ENCODE measurements at places on chromosomes 16 and 17. TPM values are rescaled to one million over a fixed set of nuclear protein-coding genes. Genes with fewer than 3 reads are reported as not detected.

DNA sequence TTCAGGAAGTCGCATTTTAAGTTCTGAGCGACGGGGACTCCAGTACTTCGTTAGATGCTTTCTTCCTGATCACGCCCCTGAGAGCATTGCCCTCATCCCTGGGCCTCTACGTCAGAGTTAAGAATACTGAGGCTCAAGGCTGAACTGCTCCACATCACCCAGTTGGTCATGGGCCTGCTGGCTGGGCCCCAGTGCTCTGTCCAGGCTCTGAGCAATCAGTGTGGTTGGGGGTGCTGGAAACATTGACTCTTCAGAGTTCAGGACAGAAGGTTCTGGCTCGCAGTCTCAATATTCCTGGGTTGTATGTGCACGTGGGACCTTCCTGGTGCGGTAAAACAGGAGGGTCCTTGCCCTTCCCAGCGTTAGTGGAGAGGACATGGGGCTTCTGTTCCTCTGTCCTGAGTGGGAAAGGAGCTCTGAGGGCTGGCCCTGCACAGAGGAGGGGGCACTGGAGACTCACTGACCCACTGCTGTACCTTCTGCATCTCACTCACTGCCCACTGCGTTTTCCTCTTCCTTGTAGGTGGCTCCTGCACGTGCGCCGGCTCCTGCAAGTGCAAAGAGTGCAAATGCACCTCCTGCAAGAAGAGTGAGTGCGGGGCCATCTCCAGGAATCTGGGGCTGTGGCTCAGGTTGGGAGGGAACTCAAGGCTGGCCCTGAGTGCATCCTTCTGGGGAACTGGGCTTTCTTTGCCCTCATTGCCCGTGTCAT lies 518 bp downstream of the MT1E start:
- peak; percentile 94 for DNase-seq

- DNase-seq: peak; percentile 80
Measured at GRCh38 chr17:2025622-2026309, 632 bp upstream of the RTN4RL1 start.

DNA sequence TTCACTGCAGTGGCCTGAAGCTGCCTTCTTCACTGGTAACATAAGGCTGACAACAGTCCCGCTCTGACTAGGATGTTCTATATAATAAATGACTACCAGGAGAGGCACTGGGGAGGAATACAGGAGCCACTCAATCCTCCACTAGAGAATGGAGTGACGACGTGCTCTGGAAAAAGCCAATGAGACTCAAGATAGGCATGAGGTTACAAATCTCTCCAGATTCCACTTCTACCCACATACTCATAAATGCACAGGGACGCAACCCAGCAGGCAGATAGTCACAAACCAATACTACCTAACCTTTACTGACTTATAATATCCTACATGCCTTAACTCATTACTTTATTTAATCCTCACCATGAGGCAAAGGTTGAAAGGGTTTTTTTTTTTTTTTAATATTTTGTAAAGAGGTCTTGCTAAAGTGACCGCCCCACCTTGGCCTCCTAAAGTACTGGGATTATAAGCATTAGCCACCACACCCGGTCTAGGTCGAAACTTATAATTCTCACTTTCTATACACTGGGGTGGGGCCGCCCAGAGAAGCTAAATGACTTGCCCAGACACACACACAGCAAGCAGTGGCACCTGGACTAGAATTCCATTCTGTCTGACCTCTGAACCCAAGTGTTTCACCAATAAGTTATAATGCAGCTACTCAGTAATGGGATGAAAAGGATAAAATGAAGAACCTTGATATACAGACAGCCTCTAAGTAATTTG lies 33.7 kb downstream of the TOM1L2 start:
- DNase-seq: no peak

DNA sequence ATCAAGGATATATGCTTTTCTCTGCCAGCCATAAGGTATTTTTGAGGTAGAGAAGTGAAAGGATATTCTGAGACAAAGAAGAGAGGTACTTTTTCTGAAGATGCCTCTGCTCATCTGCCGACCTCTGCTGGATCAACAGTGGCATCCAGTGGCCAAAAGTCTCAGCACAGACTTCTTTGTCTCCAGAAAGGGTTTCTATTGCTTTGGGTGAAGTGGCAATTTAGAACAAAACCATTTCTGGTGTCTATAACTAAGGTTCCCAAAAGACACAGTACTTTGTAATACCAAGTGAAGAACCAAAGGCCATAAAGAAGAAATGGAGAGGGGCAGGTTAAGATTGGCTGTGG lies 155.2 kb upstream of the C17orf78 start:
- peak; percentile 65 for DNase-seq

DNA sequence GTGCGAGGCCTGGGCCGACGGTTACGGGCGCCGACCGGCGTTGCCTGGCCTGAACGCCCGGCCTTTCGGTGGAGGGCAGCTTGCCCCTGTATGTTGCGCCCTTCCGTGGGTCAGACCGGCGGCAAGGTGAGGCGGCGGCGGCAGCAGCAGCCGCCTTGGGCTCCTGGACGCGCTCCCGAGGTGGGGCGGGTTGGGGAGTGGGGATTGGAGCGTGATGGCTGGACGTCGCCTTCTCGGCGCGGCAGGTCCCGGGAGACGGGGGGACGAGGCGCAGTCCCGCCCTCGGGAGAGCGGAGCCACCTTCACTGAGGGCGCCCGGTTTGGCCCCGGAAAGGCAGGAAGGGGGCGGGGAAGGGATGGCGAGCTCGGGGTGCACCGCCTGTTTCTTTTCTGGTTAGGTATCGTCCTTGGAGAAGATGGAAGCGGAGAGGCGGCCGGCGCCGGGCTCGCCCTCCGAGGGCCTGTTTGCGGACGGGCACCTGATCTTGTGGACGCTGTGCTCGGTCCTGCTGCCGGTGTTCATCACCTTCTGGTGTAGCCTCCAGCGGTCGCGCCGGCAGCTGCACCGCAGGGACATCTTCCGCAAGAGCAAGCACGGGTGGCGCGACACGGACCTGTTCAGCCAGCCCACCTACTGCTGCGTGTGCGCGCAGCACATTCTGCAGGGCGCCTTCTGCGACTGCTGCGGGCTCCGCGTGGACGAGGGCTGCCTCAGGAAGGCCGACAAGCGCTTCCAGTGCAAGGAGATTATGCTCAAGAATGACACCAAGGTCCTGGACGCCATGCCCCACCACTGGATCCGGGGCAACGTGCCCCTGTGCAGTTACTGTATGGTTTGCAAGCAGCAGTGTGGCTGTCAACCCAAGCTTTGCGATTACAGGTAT lies 671 bp downstream of the DGKE start:
- peak; percentile 45 for DNase-seq

DNA sequence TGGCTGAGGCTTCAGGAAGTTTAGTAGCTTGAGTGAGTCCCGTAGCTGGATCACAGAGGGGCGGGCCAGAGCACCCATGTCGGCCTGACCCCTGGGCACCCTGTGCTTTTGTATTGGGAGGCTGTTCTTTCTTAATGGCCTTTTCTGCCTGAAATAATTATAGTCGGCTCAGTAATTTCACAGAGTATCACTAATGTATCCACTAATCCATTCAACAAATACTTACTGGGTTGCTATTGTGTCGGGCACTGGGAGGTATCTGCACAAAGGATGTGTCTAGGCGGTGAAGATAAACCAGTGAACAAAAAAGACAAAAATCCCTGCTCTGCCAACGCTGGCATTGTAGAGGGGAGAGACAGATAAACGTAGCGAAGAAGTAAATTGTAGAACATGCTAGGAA lies 318.6 kb downstream of the FOXL1 start:
- DNase-seq: no peak

DNA sequence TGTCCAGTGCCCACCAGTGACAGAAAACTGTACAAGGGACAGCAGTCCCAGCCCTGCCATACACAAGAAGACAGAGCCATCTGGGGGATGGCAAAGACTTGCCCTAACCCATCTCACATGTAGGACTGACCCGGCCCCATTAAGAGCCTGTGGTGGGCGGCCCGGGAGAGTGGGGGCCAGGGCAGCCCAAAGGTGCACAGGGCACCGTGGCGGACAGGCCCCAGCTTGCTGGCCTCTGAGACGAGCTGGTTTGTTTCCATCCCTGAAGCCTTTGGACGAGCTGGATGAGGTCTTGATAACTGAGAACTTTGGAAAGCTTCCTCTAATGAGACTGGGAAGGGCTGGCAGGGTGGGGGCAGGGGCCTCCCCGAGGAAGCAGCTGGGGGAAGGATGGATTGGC lies 11.0 kb upstream of the RCVRN start:
- no peak for DNase-seq

- no peak for DNase-seq
Measured at GRCh38 chr16:7962091-7962879, 628.0 kb downstream of the TMEM114 start.

- peak; percentile 76 for DNase-seq
Measured at GRCh38 chr16:5073279-5073629, 1.6 kb downstream of the ALG1 start.

GRCh38 chr16:30786936-30787612 lies at the start of gene ZNF629:
ZNF629 (minus strand) TSS chr16:30787205; CDS start chr16:30784482, 2,723 bp downstream.
- DNase-seq: peak; percentile 78

- peak; percentile 66 for DNase-seq
Measured at GRCh38 chr16:68310437-68310773, 341 bp downstream of the SLC7A6OS start.

DNA sequence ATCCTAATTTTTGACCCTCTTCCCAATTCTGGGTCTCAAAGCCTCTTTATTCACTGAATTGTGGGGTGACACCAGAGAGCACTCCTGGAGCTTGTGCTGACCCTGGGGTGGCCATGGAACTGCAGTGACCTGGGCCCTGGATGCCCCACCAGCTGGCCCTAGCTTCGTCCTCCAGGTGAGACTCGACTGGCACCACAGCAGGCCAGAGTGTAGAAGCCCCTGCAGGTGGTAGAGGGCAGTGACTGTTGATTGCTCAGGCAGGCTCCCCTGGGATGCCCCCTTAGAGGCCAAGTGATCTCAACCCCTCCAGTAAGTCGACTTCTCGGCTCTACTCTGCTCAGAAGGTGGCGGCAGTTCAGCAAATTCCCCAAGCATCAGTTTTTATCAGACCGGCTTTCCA lies 6.4 kb downstream of the FA2H start:
- DNase-seq: no peak

- peak; percentile 77 for DNase-seq
Measured at GRCh38 chr17:76523084-76524037, 14.1 kb downstream of the CYGB start.

DNA sequence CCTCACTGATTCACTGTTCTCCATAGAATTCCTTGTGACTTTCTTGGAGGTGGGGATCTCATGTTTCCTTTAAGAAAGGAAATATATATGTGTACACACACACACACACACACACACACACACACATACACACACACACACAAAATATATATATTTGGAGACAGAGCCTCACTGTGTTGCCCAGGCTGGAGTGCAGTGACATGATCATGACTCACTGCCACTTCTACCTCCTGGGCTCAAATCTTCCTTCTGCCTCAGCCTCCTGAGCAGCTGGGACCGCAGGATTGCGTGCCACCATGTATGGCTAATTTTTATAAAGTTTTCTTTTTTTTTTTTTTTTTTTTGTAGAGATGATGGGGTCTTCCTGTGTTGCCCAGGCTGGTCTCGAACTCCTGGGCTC lies 45.9 kb downstream of the CDH13 start:
- DNase-seq: no peak

DNA sequence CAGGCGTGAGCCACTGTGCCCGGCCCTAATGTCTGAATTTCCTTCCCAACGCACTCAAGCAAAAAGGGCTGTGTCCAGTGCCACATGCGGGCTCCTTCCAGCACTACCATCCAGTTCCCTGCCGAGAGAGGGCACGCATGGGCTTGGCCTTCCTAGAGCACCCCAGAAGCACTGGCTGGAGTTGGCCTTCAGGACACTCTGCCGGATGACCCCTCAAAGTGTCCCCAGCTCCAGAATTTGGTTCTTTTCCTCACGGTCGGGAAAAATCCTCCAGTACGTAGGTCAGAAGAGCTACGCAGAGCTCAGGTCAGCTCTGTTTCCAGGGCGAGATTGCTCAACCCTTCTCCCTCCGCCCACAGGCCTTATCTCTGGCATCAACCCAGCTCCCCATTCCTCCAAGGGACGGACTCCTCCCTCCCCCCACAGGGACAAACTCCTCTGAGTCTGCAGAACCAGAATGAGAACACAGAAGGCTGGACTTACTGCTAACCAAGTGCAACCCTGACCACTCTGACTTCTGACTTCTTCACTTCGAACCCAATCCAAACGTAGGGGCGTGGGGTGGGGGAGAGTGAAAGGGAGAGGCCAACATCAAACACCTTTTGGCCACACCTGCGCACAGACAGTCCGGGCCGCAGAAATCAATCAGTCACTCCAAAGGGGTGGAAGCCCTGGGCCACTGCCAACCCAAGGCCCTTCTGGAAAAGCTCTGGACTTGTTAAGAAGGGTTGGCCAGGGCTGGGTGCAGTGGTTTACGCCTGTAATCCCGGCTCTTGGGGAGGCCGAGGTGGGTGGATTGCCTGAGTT lies 3.6 kb downstream of the CDC42EP4 start:
- peak; percentile 80 for DNase-seq

GRCh38 chr16:70728150-70728549 lies 42.3 kb upstream of the MTSS2 start:
- DNase-seq: no peak

- no peak for DNase-seq
Measured at GRCh38 chr16:78306361-78306760, 206.9 kb downstream of the WWOX start.

GRCh38 chr16:58040496-58040846 lies 14.9 kb downstream of the MMP15 start:
- DNase-seq: no peak

DNA sequence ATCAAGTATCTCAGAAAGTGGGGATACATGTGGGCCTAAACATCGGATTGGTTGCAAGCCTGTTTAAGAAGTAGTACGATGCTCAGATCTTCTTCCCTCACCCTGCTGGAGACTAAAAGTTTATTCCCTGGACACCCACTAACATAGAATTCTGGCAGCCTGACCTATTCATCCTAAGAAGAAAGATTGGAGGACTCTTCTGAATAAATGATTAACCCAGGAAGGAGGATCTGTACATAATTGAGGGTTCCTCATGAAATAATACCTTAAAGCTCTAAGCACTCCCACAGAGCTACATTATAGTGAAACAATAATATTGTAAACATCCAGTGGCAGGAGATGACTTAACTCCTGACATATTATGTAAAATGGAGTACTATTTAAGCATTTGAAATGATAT lies 111.7 kb downstream of the NLK start:
- DNase-seq: no peak

Gene CCL7
- 4.9 TPM for total RNA-seq

Gene GLG1
- total RNA-seq: 129 TPM

Gene ARHGAP44
- 0.13 TPM for total RNA-seq

Gene MYO15A
- total RNA-seq: 0.25 TPM

Gene CD79B
- total RNA-seq: not detected

Gene SMIM22
- total RNA-seq: not detected

Gene HOXB8
- total RNA-seq: not detected

Gene CRYBA1
- not detected for total RNA-seq

Gene FNDC8
- total RNA-seq: not detected

Gene ABCA6
- total RNA-seq: 6.4 TPM

Gene P2RX1
- not detected for total RNA-seq
